ENCODE measurements at places on chromosomes 6 and 20. TPM values are rescaled to one million over a fixed set of nuclear protein-coding genes. Genes with fewer than 3 reads are reported as not detected.

Gene POM121L2
- total RNA-seq = not detected

Gene ZBTB9
- 2.6 TPM for total RNA-seq

Gene MYL9
- total RNA-seq = 39.0 TPM

Gene XRN2
- 53.2 TPM for total RNA-seq

Gene RSPH9
- total RNA-seq = not detected

Gene SCUBE3
- total RNA-seq = 2.9 TPM

Gene SPDEF
- not detected for total RNA-seq

All from cardiac ventricle fibroblast (primary cell).